ENCODE measurements at places on chromosomes 2 and 18.

DNA sequence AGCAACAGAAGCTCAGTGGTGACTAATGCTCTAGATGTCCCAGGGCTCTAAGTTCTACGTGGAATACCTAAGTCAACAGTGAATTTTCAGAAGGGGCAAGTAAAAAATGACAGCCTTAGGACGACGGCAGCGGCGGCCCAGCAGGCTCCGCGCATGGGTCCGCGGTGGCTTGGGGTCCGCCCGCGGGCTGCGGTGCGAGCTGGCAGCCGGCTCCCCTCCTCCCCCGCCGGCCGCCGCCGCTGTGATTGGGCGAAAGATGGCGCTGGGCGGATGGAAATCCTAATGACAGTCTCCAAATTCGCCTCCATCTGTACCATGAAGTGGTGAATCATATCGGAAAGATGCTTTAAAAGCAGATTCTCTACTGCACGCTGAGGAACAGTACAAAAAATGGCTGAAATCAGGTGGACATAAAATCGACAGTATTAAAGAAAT, 74.7 kb downstream of the HNRNPLL start:
- DNase-seq, result peak; percentile 52

DNA sequence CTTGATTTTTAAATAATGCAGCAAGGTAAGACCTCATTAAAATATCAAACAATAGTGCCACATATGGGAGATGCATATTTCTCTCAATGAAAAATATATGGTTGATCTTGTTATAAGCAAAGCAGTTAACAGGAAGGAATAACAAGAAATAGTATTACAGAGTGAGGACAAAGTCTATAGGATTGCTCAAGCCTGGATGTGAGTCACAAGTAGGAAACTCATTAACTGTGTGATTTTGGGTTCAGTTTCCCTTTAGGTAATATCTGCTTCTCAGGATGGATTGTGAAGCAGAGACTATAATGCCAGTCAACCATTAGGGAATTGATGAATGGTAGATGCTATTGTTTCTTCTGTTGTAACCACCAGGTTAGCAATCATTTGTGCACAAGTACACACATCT, 42.9 kb upstream of the SPHKAP start:
- DNase-seq, result no peak

DNA sequence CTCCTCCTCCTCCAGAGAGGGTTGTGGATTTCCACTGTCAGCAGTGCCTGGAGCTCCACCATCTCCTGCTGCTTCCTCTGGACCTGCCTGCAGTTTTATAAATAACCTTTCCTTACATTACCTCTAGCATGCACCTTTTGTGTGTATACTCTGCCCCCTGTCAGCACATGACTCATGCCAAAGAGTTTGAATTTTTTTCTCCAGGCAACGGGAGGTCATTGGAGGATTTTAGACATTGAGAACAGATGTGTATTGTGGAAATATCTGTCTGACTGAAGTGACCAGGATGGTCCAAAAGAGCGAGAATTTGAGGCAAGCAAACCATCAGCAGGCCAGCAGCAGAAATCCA, 31.7 kb downstream of the IL37 start:
- DNase-seq, result no peak

DNA sequence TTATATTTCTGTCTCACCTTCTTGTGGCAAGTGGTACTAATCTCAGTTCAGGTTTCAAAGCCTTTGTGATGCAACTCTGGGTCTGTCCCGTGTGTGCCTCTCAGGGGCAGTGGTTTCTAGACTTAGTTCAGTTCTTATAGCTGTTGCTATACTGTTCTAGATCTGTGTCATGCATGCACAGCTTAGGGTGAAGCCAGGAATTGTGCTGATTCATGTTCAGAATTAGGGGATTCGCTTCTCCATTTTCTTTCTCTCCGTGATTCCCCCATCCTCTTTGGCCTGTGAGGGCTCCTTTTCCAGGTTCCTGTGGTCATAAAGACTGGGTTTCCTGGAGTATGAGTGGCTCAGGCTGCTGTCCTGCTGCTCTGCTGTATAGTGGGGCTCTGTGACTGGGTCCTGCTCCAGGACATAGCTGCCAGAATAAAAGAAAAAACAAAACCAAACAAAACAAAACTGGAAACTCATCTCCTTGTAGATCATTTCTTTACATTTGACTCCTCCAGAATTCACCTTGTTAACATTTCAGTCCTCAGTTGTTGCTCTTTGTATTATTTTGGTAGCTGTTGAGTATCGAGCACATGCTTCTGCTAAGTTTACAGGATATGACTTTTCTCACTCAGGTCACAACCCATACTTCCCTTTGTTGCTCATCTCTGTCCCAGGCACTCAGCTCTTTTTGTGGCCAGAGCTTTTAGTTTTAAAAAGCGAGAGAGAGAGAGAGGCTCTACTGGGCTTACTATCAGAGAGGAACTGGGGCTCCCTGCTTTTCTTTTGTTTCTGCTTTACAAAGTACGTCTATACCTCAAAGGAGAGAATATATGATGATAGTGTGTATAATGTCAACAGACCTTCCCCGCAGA, 34.2 kb downstream of the CERS6 start:
- DNase-seq, result peak; percentile 3

DNA sequence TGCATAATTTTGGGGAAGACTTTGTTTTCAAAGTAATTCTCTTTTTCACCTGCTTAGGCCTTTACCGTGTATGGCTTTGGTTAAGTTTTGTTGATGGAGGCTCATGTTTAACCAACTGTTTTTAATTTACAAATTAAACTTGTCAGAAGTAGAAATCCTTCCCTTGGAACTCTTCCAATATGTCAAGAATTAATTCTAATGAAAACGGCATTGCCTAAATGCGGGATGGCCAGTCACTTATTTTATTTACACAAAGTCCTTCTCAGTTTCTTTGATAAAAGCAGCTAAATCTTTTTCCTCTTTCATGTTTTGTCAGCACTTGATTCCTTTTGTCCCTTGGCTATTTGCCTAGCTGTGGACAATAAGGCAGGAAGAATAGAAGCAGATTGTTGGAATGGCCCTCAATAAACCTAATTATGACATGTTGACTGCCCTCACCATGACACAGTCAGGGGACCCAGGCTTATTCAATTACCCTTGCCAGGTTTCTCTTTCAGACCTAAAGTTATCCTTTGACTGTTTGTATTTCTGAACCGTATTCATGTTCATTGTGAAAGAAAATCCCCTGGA, 26.3 kb downstream of the PAX3 start:
- no peak for DNase-seq

GRCh38 chr2:229646186-229646723, 68.1 kb downstream of the DNER start:
- DNase-seq, result no peak

- no peak for DNase-seq
These were observed 90.5 kb upstream of the UPP2 start for GRCh38 chr2:158011055-158011771.

- no peak for DNase-seq
These were observed 303.9 kb downstream of the CPS1 start for GRCh38 chr2:210860276-210860675.

DNA sequence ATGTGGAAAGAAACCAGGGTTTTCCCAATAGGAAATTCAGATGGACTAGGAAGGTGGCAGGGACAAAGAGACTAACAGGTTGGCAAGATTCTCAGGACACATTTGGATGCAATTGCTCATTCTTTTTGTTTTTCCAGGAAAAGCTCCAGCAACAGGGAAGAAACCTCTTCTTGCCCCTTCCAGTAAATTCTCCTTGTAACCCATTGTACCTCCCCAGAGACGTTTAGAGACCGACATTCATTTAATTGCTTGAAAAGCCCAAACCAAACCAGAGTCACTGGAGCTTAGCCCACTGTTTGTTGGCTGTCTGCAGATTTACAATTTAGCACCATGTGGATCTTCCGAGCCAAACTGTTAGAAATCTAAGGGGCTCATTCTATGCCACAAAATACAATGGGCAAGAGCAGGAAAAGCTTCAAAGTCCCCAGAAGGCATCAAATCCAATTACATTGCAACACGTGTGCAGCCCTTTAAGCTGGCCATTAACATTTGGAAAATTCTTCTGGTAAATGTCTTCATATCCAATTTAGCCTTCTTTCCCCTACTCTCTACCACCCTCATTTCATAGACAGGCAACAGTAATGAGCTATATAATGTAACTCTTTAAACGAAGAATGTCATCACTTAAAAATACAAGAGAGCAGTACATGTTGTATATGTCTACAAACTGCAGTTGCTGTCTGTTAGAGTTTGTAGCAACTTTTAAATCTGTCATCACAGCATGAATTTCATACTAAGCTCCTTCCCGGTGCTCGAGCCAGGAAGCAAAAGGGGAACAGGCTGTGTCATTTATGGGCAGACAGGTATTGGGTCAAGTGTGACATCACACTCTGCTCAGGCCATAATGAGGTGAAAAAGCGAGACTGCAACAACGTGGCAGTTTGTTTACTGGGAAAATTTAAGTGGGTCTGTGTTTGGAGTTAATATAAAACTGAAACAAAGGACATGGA, 235.6 kb upstream of the HNRNPA3 start:
- DNase-seq, result peak; percentile 38

DNA sequence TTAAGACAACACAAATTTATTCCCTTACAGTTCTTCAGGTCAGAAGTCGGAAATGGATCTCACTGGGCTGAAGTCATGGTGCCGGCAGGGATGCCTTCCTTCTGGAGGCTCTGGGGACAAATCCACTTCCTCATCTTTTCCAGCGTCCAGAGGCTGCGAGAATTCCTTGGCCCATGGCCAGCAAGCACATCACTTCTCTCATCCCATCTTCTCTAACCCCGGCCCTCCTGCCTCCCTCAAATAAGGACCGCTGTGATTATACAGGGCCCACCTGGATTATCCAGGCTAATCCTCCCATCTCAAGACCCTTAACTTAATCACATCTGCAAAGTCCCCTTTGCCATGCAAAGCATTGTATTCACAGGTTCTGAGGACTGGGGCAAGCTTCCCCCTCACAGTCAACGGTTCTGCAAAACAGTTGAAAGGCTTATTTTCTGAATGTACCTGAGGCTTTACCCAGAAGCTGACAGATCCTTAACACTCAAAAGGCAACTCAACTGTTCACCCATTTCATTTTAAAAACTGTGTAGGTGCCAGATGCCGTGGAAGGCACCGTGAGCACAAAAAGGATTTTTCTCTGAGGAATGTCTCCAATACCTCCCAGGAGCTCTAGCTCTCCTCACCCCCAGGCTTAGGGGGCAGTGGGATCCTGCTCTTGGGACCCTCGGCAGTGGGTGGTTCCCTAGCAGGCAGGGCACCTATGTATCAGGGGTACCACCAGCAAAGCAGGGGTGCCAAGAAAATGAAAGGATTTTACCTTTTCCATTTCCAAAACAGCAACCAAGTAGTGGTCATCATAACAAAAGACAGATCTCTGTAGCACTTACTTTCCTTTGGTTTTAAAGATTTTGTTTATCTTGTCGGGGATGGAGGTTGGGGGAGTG, 84.0 kb downstream of the KCTD1 start:
- DNase-seq, result no peak

GRCh38 chr2:241965931-241966412, 96.4 kb downstream of the RTP5 start:
- DNase-seq, result peak; percentile 67

DNA sequence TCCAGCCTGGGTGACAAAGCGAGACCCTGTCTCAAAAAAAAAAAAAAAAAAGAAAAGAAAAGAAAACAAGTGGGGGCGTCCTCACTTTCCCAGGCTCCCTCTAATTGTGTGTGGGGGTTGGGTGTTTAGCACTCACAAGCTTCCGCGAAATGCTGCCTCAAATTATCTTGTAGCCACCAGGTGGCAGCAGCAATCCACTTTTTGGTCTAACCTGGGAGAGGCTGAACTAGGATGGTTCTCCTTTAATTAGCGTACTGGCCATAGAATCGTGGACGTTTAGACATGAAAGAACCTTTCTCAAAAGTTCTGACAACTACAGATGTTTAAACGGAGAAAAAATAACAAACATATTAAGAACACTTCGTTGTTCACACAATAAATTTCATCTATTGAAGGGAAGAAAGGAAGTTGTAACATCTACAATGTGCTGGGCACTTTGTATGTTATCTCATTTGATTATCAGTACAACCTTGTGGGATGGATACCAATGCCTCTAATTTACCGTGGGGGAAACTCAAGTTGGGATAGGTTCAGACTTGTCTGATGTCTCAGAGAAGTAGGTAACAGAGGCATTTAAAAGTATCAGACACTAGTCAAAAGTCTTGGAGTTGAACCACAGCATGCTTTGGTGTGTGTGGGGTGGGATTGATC, 122.7 kb upstream of the NABP1 start:
- peak; percentile 75 for DNase-seq

DNA sequence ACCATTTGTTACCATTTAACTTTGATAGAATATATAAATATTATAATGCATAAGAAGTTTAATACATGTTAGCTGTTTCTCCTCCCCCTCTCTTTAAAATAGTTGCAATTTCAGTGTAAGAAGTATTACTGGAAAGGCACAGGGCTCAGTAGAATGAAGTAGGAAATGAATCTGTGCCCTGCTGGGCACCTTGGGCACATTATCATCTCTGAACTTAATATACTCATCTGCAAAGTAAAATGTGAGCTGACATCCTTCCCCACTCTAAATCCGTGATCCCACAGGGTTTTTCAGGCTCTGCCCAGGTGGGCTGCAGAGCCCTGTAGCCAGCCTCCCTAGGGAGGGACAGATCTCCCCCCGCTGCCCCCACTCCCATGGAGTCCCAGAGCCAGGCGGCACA, 56.8 kb downstream of the DPP4 start:
- no peak for DNase-seq

- DNase-seq, result no peak
These were observed 1.9 kb upstream of the WDR75 start for GRCh38 chr2:189439342-189439741.

DNA sequence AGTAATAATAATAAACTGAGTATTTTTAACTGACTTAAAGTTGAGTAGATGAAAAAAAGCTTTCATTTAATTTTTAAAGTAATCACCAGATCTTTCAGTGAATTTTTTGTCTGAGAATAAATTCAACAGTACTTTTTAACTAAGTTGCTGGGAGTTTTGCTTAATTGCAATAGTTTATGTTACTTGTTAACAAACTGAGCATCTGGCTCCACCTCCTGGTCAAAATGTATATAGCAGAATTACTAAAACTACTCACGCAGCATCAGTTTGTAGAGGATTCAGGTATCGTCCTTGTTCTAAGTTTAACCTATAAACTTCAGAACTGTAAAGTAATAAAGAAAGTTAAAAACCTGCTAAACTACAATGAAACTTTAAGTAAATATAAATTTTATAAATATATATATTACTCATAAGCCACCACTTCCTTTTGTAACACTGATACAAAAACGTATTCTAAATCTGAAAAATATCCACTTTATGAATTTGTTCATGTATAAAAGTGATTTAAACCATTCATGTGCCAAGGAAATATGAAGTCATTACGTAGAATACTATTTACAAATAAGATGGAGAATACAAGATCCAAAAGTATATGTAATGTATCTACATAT, 21.3 kb downstream of the NOL10 start:
- DNase-seq, result peak; percentile 34

DNA sequence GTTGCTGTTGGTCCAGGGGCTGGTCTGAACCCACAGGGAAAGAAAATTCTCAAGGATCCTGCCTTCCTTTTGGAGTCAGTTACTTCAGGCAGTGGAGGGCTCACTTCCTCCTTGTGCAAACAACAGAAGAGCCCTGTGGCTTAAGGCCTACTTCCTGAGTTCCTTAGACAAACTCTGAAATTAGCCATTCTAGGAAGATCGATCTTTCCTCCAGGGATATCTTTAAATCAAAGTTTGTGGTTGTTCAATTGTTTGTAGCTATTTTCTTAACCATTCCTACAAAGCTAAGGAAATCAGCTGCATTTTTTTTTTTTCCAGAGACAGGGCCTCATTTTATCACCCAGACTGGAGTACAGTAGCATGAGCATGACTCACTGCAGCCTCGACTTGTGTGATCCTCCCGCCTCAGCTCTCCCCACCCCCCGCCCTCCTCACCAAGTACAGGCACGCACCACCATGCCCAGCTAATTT, 156.0 kb downstream of the TANC1 start:
- DNase-seq, result no peak

- no peak for DNase-seq
These were observed 48.0 kb downstream of the RNF144A start for GRCh38 chr2:6965071-6965795.
